ENCODE measurements at places on chromosomes 7 and 10.

- peak; percentile 77 for DNase-seq
These were observed 10.7 kb downstream of the TSPAN14 start for GRCh38 chr10:80464557-80465450.

- no peak for DNase-seq
These were observed 132.3 kb downstream of the SPAG6 start for GRCh38 chr10:22477334-22478287.

DNA sequence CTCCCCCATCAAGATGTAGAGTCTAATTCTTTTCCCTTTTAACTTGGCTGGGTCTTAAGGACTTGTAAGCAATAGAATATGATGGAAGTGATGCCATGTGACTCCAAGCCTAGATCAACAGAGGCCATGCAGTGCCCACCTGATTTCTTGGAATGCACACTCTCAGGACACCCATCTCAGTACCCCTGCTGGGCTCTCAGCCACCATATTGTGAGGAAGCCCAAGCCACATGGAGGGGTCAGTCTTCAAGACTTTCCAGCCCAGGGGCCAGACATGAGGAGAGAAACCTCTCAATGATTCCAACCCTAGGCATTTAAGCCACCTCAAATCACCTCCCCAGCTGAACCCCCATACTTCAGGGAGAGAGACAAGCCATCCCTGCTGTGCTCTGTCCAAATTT is 62.2 kb upstream of the CARD11 start:
- DNase-seq: no peak

DNA sequence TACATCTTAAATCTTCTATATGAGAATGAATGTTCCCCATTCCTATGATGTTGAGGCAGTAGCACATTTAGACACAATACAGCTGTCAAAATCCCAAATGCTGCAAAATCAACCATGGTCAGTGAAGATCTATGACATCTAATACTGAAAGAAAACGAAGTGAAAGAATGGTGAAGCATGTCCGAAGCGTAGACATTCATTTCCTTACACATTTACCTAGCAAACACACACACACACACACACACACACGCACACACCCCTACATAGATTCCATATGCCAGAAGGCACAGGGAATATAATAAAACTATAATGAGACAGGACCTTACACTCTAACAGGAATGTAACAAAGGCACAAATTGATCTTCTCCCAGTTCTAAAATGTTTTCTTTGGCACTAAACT is 32.5 kb downstream of the CCDC6 start:
- no peak for DNase-seq

DNA sequence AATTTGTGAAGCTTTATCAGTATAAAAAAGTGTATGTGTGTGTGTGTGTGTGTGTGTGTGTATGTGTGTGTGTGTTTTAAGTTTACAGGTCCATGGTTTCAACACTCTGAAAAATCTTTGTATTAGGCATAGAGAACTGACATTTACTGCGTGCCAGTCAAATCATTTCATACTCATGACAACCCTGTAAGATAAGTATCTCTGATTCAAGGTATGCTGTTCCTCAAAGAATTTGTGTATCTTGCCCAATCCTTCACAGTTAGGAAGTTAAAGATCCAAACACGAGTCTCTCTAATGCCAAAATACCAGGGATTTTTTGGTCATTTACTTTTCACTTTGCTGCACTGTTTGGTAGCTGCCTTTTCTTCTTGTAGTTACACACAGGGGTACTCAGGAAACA is 1121.3 kb upstream of the AUTS2 start:
- DNase-seq: no peak

All from hippocampal formation (tissue), 2 donors.